ENCODE measurements at places on chromosomes 11 and 22.

DNA sequence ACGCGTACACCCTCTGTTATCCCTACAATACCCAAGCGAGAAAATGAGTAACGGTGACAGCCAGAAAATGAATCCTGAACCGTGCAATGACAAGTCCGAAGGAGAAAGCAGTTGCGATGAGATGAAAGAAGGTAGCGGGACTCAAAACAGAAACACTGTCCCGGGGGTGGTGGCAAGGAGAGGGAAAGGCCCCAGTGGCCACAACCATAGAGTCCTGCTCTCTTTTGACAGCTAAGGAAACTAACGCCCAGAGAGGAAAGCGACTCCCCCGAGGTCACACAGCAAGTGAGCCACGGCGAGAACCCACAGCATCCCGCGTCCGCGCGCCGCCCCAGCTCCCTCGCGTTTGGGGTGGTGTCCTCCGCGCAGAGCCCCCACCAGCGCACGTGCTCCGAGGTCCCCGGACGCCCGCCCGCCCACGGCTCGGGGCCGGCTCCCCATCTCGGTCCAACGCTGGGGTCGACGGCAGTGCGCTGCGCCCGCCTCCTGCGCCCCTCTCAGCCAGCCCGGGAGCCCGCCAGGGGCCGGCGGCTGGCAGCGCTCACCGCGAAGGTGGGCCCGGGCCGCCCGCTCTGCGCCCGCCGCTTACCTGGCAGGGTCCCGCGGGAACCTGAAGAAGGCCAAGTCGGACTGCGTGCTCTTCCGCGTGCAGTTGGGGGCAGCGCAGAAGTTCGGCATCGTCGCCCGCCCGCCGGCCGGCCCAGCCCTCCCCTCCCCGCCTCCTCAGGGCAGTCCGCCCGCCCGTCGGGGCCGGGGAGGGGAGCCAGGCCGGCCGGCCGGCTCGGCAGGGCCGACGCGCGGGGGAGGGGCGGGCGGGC, 564 bp downstream of the THAP12 start:
- DNase-seq, result peak; percentile 46

- no peak for DNase-seq
Measured at GRCh38 chr22:30806391-30806861, 111.8 kb downstream of the OSBP2 start.

- DNase-seq, result no peak
Measured at GRCh38 chr11:1459764-1460395, 26.7 kb downstream of the MOB2 start.

DNA sequence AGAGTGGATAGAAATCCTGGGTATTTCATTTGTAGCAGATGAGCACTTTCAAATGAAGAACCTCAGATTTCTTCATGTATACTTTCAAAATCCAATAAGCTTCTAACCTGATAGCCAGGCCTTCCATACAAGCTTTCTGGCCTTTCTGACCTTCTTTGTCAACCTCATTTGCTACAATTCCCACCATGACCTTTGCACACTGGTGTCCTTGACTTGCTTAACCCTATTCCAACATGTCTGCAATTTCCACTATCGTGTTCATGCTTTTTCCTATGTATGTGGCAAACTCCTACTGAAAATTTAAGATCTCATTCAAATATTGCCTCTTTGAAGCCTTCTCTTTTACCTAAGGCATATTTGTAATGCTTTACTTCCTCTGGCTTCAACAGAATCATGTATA, 242.1 kb upstream of the CCDC90B start:
- DNase-seq, result no peak

DNA sequence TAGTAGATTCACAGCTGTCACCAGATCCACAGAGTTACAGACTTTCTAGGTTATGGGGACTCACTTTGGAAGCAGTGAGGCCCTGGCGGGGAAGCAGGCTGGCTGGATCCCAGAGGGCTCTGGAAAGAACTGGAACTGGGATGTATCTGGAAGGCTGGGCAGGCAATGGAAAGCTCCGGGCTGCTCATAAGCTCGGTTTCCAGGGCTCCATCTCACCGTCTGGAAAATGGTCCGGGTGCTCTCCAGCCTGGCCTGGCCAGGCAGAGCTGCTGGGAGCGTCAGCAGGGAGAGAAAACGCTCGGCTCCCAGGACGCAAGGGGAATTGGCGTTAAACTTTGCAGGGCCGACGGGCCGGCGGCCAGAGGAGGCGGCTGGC, 335 bp upstream of the SEZ6L start:
- DNase-seq, result no peak

DNA sequence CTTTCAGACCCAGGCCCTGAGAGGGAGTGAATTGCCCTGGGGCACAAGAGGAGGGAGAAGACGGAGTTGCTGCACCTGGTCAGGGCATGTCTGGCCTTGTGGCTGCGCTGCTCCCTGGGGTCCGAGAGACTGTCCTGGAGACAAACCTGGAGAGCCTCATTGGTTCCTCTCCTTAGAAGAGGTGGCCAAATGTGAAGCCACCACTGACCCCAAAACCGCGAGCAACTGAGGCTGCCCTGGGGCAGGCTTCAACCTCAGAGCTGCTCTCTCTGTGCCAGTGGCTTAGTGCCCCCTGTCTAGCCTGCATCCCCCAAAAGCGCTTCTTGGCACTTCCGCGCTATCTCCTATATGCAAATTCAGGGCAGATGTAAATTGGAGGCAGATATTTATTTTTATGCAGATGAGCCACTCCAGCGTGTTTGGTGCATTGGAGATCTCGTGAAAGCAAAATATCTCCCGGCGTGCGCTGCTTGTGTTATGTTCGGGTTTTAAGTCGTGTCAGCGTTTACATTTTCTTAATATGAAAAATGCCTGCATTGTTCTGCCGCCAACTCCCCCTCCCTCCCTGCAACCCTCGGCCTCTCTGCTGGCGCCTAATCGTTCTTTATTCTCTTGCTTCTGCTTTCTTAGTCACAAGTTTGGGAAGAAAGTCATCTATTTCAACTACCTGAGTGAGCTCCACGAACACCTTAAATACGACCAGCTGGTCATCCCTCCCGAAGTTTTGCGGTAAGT, 69.5 kb downstream of the ARHGAP8 start:
- no peak for DNase-seq

GRCh38 chr11:10692531-10693115, 932 bp downstream of the IRAG1 start:
- no peak for DNase-seq

DNA sequence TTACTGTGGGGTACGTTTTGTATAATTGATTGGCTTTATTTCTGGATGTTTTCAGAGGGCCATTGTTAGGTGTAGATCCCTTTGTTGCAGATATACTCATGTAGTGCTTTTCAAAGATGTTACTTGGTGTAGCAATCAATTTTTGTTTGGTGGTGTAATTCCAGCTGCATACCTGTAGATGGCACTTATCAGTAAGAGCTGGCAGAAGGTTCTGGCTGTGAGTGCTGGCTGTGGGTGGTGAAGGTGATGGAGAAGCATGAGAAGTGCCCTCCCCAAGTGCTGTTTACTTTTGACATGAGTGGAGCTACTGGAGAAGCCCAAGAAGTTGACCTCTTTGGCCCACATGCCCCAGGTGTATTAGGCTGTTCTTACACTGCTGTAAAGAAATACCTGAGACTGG, 1074.9 kb downstream of the FAM181B start:
- DNase-seq, result no peak

GRCh38 chr11:59112494-59112893, 5.5 kb downstream of the FAM111B start:
- no peak for DNase-seq

DNA sequence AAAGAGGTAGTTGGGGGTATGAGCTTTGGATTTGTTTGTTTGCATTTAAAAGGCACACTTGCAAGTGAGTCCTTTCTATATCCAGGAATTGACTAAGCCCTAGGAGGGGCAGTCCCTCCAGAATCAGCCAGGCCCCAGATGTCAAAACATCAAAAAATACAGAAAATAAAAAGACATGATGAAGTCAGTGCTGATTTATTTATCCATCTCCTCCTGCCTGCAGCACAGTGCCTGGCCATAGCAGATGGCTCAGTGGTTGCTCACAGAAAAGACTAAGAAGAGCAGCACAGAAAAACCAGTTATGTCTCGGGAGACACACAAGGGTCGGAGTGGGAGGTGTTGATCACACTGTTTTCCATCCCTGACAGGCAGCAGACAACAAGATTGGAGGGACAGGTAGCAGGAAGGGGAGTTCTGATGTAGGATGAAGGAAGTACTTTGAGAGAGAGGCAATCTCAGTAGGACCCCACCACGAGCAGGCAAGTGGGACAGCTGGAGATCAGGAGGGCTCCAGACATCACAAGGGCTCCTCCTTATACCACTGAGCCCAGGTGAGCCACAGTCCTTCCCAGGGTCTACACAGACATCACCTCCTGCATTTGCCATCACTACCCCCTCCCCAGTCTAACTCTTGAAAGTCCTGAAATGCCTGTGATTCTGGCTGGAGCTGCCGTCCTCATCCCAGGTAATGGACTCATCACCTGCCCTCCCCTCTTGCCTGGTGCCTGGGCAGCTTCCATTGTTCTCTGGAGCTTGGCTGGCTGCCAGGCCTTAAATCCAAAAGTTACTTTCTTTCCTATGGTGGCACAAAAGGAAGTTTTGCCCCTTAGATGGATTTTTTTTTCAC, 32.3 kb downstream of the TMPRSS5 start:
- no peak for DNase-seq

GRCh38 chr22:49211176-49211575, 616.5 kb downstream of the BRD1 start:
- no peak for DNase-seq

- DNase-seq, result no peak
Measured at GRCh38 chr11:78731027-78731426, 156.4 kb upstream of the NARS2 start.

GRCh38 chr11:78586452-78587046, 11.9 kb upstream of the NARS2 start:
- no peak for DNase-seq

DNA sequence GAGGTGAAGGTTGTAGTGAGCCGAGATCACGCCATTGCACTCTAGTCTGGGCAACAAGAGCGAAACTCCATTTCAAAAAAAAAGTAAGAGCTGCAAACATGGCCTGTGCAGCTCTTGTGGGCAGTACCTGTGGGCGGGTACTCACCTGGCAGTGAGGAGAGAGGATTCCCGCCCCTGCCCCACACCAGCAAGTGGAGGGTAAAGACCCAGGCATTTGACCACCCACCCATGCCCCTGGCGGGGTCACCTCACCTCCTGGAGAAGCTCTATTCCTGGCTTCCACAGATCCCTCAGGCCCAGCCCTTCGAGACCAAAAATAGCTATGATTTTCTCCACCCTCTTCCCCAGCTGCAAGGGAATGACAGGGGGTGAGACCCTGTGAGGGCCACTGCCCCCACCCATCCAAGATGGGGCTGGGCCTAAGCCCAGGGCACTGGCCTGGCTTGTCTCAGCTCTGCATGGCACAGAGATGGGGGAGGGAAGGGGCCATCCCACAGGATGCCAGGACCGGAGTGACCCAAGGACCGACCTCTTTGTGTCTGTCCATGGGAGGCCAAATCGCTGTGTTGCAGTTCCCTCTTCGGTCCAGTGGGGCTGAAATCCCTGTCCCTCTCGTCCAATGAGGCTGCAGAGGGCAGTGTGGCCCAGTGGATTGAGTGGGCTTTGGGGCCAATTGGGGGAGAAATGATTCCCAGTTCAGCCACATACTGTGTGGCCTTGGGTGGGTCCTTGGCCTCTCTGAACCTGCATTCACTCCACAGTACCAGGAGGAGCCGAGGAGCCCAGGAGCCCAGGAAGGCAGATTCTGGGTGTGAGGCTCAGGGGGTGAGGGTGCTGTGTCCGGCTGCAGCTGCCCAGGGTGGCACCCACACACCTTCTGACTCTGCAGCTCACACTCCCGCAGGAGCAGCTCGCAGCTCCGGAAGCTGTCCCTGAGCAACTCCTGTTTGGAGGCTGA, 14.6 kb downstream of the SEC14L6 start:
- DNase-seq, result no peak

DNA sequence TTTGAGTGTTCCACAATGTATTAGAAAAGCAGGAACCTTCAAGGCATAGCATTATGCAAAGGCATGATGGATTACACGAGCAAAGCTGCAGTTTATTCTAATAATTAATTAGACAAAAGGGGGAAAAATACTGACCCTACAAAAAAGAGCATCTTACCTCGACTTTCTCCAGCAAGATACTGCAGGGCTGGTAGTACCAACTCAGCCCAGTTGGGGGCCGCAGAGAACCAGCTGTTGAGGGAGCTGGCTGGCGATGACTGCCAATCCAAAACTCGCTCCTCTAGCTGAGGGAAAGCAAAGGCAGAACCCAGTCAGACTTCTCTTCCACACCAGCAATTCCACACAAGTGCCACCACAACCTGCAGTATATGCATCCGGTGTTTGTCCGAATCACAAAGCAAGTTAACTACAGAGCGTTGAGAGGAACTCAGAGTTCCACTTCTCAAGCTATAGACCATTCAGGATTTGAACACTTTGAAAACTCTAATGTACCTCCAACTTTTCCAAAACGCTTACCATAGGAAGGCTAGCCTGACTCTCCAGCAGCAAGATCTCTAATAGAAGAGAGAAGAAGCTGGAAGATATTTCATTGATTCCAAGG, 13.7 kb downstream of the NFRKB start:
- peak; percentile 11 for DNase-seq

GRCh38 chr11:122209619-122210366, 93.8 kb upstream of the BLID start:
- DNase-seq, result no peak

DNA sequence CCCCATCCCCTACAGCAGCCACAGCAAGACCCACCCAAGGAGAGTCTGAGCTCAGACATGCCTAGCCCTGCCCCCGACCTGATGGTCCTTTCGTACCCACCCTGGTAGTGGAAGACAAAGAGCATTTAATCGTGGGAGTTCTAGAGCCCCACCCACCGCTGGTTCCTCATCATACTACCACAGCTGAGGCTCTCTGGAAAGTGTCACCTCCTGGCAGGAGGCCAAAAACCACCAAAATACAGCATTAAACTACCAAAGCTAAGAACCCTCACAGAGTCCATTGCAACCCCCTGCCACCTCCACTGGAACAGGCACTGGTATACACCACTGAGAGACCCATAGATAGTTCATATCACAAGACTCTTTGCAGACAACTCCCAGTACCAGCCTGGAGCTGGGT, 311.1 kb downstream of the TENM4 start:
- no peak for DNase-seq

DNA sequence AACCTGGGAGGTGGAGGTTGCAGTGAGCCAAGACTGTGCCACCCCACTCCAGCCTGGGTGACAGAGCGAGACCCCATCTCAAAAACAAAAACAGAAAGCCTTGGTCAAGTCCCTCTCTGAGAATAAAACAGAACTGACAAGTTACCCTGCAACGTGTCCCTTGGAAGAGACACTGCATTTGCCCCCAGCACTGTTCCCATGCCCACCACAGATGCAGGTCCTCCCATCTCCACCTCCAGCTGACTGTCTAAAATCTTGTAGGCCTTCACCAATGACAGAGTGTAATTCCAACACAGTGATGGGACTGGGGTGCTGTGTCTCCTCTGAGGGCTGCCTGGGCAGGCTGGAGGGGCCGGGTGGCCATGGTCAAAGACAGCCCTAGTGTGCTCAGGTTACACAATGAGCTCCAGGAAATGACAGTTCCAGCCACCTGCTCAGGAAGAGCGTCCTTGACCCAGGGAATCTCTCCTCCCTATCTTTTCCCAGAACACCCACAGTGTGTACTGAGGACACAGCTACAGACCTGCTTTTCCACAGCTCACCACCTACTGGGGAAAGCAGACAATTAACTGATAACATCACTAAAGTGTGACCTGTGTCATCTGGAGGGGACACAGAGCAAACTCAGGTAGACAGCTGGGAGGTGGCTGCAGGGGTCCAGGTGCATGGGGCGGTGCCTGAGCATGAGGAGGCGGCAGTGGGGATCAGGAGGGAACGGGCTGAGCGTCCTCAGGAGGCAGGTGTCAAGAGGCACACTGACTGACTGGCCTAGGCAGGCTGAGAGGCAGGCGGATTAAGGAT, 56.4 kb downstream of the ARFGAP3 start:
- no peak for DNase-seq
